ENCODE measurements at places on chromosomes 1 and 21.

DNA sequence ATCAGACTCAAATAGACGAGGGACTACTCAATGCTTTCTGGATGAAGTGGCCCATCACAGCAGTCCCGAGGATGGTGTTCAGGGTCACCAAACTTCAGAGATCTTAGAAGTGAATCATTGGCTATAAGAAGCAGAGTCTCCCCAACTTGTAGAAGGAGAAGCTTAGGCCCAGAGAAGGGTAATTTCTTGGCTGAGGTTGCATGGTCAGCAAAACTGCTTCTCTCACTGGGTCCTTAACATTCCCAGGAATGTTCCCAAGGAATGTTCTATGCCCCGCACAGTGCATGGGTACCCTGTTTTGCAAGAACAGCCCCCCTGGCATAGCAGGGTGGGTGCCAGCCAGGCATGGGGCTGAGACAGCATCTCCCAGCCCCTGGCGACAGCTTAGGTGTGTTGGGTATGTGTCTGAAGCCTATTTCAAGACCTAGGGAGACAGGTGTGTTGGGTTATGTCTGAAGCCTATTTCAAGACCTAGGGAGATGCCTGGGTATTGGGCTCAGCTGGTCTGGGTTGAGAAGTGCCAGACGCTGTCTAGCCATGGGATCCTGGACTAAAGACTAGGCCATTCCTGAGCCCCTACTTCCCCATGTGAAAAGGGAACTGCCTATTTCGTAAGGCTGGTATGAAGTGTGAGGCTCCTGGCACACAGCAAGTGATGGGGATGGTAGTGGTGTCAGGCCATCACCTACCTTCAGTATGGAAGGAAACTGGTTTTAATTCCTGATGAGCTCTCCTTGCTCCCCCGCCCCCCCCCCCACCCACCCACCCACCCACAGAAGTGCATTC is 26.1 kb downstream of the PADI6 start:
- DNase-seq: no peak

DNA sequence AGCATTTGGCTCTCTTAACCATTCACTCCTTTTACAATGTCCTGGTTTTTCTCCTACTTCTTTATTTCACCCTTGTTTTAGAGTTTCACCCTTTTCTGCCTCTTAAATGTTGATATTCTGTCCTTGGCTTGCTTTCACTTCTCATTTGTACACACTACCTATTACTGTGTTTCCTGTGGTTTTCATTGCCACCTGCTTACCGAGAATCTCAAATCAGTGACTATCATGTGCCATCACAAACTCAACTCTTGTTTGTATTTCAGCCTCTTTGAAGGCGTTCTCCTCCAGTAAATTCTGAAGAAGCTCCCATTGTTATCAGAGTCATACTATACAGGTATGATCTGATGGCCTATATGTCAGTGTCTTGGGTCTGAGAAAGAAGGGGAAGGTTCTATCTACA is 65.7 kb downstream of the NPHS2 start:
- no peak for DNase-seq

- no peak for DNase-seq
These were observed 253.3 kb downstream of the KAZN start for GRCh38 chr1:14851760-14852159.

GRCh38 chr1:185156288-185156853 is 382 bp downstream of the TRMT1L start:
- DNase-seq: no peak

- no peak for DNase-seq
These were observed 21.8 kb upstream of the HSD3B1 start for GRCh38 chr1:119485201-119485600.

DNA sequence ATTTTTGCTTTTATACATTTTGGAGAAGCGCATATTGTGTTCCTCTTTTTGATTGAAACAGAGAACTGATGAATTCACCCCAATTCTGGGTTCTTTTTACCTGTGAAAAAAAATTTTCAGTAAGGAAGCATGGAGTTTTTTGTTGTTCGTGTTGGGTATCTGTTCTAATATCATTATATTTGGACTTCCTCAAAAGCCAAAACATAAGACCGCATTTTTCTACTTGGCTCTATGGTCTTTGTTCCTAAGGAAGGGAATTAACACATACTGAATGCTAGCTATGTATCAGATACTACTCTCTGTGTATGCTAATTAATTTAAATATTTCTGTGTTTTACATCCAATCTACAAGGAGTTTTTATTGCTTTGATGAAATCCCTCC is 12.9 kb downstream of the EPB41 start:
- DNase-seq: no peak

GRCh38 chr1:241825581-241825980 is 22.4 kb upstream of the EXO1 start:
- no peak for DNase-seq

DNA sequence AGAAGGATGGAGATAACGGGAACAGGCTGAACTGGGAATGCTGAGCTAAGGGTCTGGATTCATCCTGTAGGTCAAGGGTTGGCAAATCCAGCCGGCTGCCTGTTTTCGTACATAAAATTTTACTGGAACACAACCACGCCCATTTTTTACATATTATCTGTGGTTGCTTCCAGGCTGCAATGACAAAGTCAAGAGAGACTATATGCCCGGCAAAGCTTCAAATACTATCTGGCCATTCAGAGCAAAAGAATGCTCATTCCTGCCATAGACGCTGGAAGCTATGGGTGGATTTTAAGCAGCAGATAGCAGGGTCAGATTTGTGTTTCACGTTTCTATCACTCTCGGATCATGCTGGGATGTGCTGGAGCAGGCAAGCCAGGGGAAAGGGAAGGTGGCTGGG is 137.9 kb upstream of the EDN2 start:
- DNase-seq: no peak

DNA sequence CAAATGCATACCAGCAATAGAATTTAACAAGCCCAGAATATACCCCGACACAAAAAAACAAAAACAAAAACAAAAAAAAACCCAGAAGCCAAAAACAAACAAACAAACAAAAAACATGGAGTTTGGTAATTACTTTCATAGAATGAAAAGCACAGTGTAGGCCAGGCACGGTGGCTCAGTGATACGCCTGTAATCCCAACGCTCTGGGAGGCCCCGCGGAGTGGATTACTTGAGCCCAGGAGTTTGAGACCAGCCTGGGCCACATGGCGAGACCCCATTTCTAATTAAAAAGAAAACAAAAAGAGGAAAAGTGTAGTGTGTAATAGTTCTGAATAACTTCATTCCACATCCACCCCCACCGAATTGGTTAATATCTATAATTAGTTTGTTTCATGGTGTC is 1265.7 kb downstream of the NCAM2 start:
- DNase-seq: no peak

DNA sequence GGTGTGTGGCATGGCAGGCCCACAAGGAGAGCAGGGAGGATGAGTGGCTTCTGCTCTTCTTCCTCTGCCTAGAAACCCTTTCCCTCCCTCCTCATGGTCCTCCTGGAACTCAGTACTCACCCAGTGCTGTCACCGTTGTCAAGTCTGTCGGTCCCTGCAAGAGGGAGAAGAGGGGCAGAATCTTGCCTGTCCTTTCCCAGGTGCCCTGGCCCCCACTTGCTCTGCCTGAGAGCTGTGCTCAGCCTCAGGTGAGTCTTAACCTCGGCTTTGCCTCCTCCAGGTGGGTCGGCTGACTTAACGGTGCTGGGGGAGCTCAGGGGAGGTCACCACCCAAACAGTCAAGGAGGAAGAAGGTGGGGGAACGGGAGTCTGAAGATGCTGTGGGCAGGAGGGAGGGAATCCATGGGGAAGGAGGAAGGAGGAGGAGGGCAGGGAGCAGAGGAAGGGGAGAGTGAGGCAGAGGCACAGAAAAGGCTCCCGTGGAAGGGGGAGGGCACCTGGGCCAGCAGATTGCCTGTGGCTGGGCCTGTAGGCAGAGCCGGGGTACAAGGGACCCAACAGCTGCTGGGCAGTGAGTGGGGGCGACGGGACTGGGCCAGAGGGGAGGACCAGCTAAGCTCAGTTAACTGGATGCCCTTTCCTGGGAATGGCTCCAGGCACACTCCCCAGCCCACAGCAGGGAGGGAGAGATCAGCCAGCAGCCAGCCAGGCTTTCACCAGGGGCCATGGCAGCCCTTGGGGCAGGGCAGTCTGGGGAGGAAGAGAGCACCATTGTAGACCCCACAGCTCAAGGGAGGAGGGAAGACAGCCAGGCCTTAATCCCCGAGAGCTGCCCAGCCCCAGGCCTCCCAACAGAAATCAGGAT is 26.3 kb downstream of the CTNNBIP1 start:
- no peak for DNase-seq

DNA sequence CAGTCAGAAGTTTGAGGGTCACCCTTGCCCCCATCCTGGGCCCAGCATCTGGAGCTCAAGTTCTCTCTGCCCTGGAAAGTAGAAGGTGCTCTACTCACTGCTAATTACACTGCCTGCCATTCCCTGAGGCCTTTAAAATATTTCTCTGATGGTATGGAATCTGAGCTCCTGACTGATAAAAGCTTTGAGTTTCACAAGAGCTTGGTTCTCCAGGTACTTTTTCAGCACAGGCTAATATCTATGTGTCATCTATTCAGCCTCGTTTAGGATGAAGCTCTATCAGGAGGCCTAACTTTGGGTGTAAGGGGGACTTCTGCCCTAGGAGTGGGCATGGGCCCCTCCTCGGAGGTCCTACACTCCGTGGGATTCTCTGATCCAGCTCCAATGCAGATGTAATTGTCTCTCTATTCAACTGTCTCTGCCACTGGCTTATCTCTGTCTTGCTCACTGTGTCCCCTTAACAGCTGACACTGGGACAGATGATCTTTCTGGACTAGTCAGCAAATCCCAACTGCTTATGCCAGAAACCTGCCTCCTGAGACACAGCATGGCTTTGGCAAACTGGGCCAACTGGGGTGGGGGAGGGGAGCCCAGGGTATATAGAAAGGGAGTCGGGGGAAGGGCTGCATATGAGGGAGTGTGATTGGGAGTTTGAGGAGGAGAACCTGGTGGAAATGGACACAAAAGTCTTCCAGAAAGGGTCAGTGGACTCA is 104.2 kb upstream of the GADD45A start:
- no peak for DNase-seq

- no peak for DNase-seq
These were observed 24.2 kb downstream of the TMEM51 start for GRCh38 chr1:15177710-15178166.

- DNase-seq: no peak
These were observed 323.8 kb downstream of the AMY1C start for GRCh38 chr1:104073463-104073902.

DNA sequence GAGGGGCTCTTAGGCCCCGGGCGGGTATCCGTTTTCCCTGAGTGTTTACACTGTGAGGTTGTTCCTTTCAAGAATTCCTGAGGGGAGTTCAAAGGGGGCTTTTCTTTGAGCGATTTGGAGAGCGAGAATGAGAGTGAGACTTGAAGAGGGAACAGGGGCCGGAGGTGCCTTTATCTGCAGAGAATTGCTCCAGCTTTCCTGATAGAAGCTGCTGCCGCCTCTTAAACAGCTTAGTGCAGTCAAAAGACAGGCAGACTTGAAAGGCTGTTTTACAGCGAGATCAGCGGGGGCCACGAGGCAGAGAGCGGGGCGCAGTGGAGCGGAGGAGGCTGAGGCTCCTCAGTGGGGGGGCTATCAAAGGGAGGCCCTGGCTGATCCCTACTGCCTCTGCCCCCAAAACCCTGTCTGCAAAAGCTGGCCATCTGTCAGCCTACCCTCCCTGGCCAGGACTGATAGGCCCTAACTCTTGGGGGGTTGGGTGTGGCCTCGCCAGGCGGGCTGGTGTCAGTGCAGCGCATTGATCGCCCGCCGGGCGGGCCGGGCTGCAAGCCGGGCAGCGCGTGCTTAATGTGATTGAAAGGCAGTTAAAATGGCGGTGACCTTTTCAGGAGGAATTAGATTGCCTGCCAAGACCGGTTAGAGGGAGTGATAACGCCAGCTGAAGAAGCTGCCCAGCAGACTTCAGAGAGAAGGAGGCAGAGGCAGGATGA is 36.4 kb downstream of the TMEM53 start:
- no peak for DNase-seq

DNA sequence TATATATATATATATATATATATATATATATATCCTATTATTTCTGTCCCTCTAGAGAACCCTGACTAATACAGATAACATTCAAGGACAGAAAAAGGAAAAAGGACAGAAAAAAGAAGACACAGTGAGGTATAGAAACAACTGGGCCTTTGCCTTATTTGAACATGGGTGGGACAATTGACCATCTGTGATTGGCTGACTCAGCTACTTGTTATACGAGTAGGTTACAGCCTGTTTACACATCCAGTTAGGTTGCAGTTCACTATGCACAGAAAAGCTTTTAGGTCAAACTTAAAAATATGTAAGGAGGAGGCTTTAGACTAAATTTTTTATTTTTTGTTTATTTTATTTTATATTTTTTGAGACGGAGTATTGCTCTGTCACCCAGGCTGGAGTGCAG is 39.8 kb upstream of the RGS8 start:
- DNase-seq: no peak

DNA sequence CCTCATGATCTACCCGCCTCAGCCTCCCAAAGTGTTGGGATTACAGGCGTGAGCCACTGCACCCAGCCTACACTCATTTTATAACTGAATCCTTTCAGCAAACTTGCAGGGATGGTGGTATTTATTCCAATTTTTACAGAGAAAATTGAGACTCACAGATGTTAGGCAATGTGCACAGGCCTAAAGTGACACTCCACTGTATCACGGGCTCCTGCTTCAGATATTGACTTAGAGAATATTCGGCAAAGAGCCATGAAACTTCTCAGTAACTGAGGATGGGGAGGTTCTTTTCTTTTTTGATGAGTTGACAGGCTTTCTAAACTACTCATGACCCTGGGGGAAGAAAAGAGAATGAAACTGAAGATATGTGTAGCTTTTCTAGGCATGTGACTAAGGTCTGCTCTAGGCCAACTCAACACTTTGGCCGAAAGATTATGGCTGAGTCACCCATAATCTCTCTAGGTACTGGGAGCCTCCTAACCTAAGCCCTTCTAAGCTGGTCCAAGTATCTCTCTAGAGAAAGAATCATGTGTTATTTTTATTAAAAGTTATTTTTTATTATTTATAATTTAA is 19.9 kb upstream of the PTCH2 start:
- DNase-seq: no peak

DNA sequence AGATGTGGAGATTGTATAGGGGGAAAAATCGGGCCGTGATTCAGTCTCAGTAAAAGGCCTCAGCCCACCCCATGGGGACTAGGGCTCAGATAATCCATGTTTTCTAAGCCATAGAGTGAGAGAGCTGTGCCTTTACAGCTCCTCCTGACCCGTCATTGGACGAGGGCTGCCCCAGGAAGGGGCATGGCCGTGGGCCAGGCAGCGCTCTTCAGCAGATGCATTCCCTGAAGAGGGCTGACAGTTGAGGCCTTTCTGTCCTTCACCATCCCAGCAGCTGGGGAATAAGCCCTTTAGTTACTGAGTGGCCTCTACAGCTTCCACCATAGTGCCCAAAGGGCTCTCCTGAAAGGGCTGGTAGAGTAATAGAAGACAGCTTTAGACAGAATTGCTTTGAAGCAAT is 57.2 kb downstream of the ST3GAL3 start:
- DNase-seq: no peak

GRCh38 chr1:69707103-69707502 is 139.4 kb downstream of the LRRC7 start:
- DNase-seq: no peak
